Hepatocyte (in vitro differentiated cells): ENCODE measurements at places on chromosomes 1 and 21.
A peak's percentile ranks its signal among the peaks of the same experiment; 100 is the strongest.

DNA sequence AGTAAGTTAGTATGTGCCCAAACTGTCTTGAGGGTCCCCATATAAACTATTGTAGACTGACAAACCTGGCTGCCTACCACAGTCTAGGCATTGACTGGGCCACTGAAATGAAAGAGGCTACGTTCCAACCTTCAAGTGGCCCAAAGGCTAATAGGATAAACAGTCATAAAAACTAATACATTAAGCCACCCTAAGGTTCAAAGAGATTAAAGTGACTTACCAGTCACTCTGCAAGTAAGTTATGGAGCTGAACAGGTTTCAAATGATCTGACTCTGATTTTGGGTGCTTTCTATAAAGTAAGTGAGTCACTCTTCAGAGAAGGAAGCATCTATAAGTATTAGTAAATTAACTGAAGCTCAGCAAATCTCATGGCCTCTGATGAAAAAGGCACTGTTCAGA lies 38.0 kb downstream of the PLPP3 start:
- no peak for DNase-seq

DNA sequence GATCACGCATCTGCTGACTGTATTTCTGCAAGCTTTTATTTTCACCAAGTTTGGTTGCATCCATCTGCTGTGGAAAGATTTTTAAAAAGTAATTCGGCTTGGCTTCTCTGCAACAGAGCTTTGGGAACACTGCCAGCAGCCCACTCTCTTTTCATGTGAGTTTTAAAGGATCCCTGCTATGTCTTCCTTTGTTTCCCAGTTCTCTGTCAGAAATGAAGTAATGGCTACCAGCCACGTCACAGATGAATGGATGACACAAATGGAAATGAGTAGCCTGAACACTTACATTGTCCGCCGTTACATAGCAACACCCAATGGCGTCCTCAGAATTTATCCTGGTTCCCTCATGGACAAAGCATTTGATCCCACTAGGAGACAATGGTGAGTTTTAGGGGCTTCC lies 80.6 kb upstream of the RAVER2 start:
- DNase-seq = no peak

- no peak for DNase-seq
These were observed 4.9 kb downstream of the PBX1 start for GRCh38 chr1:164563721-164564360.

- no peak for DNase-seq
These were observed 217.9 kb downstream of the KCNH1 start for GRCh38 chr1:210915890-210916507.

DNA sequence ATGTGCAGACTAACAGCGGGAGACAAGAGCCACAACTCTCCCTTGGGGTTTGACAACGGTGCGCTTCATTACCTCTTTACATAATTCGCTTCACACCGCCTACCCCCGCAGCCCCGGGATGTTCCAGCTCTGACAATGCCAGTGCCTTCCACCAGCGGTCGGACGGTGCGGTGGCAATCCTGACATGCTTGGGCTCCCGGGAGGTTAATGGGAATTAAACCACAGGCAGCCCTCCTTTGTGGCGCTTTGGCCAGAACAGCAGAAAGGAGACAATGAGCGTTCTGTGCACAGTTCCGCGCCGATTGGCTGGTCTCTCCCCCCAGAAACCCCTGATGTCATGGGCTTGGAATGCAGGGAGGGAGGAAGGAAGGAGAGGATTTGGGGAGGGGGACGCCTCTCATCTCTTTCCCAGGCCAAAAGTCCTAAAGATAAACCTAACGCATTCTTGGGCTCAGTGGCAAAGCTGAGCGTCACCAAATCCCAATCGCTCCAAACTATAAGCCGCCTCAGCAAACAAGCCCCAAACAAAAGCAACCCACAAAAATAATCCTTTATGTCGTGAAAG lies 1.3 kb downstream of the CNN3 start:
- DNase-seq = peak; percentile 80

DNA sequence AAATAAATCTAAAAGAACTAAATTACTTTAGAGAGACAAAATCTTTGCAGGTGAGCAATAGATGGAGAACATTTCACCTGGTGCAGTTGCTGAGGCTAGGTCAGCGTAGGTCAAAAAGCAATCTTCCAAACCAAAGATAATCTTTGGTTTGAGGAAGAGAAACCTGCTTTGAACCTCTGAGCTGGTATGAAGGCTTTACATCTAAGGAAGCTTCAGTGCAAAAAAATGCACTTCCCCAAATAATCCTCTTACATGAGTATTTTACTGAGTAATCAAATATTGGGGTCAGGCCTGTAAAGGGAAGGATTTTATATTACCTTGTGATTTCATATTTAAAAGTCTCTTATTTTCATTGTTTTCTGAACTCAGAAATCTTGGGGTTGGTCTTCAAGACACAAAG lies 223.6 kb downstream of the SRGAP2C start:
- no peak for DNase-seq

- DNase-seq = no peak
These were observed 6.2 kb upstream of the TEX50 start for GRCh38 chr1:173628888-173629287.

DNA sequence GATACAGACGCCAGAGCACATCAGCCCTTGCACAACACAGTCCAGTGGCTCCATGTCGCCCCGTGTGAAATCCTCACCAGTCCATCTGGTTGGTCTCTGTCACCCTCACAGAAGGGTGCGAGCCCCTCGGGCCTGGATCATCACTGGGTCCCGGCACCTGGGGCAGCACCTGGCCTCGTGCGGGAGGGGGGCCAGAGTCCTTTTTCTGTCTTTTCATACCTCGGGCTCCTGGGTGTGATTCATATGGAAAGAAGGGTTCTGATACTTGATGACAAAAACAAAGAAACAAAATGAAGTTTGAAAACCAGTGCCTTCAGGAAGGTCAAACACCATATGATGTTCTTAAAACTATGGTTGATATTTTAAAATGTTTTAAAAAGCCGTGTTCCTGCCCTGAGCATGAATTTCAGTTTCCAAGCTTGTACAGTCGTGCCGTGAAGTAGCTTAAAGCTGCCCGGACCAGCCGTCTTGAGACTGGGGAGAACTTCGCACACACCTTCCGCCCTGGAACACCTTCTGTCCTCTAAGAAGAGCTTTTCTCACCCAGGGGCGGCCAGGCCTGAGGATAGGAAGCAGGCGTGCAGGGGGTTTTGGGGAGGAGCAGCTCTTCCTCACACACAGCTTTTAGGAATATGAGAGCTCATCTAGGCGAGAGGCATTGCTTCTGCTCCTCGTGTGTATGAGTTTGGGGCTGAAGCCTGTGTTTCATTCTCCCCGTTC lies 35.2 kb downstream of the SLC37A1 start:
- DNase-seq = no peak

DNA sequence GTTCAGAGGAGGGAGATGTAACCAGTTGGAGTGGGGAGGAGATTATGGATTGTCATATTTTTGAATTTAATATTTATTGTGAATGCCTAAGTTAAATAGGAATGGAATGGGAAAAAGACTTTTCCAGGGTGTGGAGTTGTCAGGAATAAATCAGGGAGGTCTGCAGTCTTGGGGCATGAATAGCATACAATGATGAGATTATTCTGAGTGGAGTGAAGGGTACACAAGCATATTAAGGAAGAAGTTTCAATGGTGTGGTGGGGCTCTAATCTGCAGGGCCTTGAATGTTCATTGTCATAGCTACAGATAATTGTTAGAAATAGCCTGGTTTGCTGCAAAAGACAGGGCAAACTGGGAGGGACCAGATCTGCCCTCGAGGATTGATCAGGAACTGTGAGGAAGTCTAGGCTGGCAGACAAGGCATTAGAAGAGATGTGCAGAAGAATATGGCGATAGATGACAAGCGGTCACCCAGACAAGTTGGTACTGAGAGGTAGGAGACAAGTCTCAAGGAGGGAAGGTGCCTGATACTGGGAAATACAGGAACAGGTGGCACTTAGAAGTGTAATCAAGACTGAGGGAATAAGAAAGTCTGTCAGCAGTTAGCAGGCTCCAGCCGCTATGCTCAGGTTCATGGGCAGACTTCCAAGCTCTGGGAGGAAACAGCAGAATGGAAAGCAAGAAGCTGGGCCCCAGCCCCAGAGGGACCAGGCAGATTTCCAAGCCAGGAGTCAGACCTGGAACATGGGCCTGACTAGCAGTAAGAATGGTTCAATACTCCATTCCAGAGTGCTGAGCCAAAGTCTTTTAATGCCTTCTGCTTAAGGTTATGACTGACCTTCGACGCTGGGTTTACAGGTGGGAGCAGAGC lies 20.9 kb upstream of the RGL1 start:
- peak; percentile 50 for DNase-seq

- DNase-seq = no peak
These were observed 203.9 kb downstream of the RHOU start for GRCh38 chr1:228939001-228939691.

DNA sequence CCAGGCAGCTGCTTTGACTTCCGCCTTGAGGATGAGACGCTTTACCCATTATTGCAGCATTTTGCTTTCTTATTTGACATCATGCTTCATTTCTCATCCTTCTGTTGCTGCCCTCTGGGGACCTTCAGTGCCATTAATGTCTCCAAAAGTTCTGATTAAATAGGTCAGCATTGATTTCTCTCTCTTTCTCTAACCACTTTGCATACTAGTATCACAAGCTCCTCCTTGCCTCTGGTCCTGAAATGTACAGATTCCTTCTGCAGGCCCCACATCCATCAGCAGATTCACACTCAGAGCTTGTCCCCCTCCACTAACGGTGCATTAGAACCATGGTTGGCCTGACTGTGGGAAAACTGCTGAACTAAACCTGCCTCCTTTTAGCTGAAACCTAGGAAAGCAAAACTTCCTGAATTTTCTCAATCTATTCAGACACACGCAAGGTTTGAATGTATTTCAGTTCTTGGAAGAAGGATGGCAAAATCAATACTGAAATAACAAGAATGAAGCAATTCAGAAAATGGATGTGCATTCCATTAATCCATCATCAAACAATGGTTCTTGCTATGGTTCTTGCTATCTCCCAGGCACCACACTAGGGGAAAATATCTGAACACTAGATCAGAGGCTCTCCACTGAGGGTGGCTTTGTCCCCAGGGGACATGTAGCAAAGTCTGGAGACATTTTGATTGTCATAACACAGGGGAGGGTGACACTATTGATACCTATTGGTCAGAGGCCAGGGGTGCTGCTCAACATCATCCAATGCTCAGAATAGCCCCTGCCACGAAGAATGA lies 154.5 kb downstream of the PCP4 start:
- no peak for DNase-seq

- no peak for DNase-seq
These were observed at the start of gene KLHDC8A for GRCh38 chr1:205356440-205357139. KLHDC8A (minus strand) TSS chr1:205356922; CDS start chr1:205343604, 13,318 bp downstream.

- peak; percentile 36 for DNase-seq
These were observed 167.2 kb upstream of the IRF2BP2 start for GRCh38 chr1:234776876-234777855.

- DNase-seq = peak; percentile 61
These were observed 138.4 kb downstream of the SYT2 start for GRCh38 chr1:202571719-202572339.

GRCh38 chr1:15991427-15992186 lies 12.4 kb upstream of the SRARP start:
- DNase-seq = no peak

- no peak for DNase-seq
These were observed 16.1 kb downstream of the C1orf141 start for GRCh38 chr1:67118646-67119045.

GRCh38 chr1:81800695-81801650 lies at the start of gene ADGRL2:
ADGRL2 (plus strand) TSS chr1:81800934; CDS start chr1:81836985, 36,051 bp downstream.
- peak; percentile 91 for DNase-seq

DNA sequence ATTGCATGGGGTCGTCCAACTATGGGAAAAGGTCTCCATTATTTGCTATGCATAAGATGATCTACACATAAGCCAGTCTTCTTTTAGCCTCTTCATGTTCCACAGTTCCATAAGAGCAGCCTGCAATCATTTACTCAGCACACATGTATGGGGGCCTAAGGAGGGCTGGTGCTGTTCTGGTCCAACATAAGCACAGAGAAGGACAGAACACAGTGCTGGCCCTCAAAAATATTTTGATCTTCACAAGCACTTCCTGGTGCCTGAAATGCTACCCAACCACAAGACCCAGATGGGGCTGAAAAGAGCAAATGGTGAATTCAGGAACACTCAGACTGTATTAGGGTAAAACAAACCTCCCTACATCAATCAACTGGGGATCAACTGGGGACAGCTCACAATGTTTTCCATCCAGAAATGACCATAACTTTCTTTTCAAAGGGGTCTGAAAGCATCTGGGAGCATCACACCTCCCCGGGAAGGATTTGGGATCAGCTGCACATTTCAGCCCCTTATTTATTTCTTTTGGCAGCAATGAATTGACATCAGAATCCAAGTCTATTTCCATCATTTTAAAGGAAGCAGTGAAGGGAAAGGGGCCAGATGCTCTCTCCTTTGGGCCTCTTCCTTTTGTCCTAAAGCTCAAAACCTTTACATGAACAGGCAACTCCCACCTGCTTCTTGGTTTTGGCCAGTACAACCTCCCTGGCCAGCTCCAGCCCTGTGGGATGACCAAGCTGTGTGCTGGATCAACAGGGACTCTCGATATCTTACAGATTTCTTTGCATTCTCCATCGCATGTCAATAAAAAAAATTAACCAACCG lies 45.7 kb downstream of the KCNN3 start:
- no peak for DNase-seq

DNA sequence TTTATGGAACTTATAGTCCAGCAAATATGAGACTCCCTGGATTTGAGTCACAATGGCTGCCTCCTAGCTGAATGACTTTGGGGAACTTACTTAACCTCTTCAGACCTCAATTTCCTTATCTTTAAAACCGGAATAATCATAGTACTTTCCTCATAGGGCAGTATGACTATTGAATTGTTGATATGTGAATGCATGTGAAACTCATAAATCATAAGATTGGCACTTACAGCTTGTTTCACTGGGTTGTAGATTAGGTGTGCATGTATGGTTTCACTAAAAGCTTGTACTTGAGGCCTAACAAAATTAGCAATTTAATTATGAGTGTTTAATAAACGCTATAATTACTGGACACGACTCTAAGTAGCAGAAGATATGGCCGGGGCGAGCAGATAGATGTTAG lies 72.5 kb downstream of the ST6GALNAC5 start:
- no peak for DNase-seq

DNA sequence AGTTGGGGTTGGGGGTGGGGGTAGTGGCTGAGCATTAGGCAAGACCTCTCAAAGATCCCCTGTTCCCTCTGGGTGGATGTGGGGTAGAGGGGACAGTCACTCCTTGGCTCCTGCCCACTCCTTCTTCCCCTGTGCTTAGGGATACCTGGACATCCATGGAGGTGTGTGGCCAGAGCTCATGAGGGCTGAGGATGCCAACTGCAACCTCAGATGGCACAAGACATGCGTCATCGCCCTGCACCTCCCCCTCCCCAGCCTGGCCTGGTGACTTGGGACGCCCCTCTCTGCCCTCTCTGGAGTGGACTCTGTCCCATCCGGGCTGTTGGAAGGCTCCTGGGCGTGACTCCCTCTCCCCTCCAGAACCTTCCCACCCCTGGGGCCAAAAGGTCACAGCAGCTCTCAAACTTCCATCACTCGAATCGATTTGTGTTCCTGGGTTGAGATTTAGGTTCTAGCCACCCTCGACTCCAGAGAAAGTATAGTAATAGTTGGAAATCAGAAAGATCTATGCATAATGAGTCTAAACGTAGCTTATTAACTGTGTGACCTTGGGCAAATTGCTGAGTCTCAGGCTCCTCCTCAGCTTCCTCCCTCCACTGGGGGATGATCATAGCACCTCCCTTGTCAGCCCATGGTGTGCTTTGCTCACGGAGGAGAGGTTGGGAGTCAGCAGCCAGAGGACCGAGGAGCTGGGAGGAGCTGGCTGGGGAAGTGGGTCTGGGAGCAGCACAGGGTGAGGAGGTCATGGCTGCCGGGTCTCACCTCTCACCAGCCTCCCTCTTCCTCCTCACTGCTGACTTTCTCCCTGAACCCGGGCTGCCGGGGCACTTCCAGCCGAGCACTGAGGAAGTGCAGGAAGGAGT lies 2.2 kb upstream of the PTPN7 start:
- no peak for DNase-seq

GRCh38 chr1:239448911-239449310 lies 62.5 kb downstream of the CHRM3 start:
- DNase-seq = no peak
